ENCODE measurements at places on chromosomes 2 and 18. TPM values are rescaled to one million over a fixed set of nuclear protein-coding genes. Genes with fewer than 3 reads are reported as not detected.
A peak's percentile ranks its signal among the peaks of the same experiment; 100 is the strongest.

DNA sequence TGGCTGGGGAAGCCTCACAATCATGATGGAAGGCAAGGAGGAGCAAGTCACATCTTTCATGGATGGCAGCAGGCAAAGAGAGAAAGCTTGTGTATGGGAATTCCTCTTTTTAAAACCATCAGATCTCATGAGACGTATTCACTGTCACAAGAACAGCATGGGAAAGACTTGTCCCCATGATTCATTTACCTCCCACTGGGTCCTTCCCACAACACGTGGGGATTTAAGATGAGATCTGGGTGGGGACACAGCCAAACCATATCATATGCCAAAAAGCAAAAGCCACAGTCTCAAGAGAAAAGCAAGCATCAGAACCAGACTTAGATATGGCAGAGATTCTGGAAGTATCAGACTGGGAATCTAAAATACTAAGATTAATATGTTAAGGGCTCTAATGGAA lies 30.0 kb upstream of the SCRN3 start:
- DNase-seq = no peak

DNA sequence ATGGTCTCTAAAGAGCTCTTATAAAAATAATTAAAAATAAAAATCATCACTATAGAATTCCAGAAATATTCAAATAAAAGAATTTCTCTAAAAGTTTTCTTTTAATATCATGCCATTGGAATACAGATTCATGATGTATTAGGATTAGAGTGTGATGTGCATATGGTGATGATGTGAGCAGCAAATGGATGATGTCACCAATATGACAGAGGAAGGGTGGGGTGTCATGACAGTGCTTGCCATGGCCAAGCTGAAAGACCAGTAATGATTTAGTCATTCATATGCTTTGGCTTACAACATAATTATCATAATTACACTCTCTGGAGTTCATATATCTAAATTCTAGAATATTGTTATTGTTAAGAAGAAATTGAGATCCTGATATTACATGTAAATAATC lies 27.4 kb upstream of the TTC32 start:
- DNase-seq = no peak

DNA sequence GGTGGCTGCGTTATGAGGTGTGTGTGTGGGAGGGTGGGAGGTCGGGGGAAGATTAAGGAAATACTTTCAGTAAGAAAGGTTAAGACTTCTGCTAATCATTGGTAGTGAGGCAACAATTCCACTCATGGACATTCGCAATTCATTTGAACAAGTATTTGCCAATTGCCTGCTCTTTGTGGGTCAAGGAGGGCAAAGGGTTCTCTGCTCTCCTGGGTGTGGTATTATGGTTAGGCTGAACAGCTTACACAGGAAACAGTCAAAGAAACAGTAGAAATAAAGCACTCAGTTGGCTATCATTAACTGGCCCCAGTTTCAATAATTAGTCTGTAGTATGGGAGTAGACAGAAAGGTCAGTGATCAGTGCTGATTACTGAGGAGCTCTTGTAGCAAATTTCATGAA lies 357.0 kb upstream of the FANCL start:
- DNase-seq = no peak

GKN2 gene
- not detected for total RNA-seq

DNA sequence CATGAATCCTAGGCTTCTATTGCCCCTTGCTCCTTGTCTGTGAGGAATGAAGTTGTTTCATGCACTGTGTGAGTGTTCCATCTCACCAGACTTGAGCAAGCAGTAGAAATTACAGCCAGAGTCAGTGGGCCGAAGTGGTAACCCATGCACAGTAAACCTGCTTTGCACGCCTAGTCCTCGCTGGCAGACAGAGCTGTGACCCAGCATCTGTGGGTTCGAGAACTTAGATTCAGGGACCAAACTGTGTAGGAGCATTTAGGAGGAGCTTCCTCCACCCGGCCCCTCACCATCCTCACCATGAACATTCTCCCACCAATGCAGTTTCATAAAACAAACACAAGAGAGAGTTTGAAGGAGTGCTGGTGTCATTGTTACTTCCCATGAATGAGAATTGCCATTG lies 21.6 kb upstream of the TEX51 start:
- DNase-seq = no peak

KLHL41 gene
- not detected for total RNA-seq

DNA sequence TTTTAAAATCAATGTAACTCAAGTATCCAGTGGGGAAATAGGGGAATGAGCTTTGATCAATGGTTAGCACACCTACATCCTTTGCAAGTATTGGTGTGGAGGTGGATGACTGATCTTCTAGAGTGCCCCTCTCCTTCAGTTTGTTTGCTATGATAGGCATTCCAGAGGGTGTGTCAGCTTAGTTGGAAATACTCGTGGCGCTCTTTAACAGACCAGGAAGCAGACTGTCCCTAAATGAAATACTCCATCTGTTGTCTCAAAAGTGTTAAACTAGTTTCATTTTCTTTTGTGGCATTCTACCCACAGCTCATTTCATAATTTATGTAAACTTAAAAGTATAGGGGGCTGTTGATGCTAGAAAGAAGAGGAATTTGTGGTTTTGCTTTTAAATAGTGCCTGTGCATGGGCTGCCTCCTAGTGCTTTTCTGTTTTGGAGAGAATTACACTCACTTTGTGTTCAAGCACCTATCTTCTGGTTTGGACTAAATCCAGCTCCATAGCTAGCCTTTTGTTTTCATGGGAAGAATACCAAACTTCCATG lies 66.2 kb downstream of the STAT1 start:
- DNase-seq = no peak

- DNase-seq = no peak
Observed at GRCh38 chr2:67516899-67517530, 119.9 kb downstream of the ETAA1 start.

DNA sequence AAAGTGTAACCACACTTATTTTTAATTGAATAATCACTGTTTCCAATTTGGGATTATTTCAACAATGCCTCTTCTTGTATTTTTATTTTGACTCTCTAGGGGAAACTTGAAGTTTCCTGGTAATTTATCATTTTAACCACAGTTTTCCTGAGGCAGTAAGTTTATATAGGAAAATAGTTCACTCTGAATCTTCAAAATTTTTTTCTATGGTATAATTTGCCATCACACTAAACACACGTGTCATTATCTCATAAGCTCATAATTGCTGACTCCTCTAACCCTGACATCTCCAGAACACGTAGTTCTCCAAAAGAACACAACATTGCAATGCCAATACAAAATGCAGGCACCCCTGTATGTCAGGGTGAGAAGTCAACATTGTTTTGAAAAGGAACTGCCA lies 102.2 kb upstream of the FZD7 start:
- DNase-seq = no peak

TDRD15 gene
- not detected for total RNA-seq

DNA sequence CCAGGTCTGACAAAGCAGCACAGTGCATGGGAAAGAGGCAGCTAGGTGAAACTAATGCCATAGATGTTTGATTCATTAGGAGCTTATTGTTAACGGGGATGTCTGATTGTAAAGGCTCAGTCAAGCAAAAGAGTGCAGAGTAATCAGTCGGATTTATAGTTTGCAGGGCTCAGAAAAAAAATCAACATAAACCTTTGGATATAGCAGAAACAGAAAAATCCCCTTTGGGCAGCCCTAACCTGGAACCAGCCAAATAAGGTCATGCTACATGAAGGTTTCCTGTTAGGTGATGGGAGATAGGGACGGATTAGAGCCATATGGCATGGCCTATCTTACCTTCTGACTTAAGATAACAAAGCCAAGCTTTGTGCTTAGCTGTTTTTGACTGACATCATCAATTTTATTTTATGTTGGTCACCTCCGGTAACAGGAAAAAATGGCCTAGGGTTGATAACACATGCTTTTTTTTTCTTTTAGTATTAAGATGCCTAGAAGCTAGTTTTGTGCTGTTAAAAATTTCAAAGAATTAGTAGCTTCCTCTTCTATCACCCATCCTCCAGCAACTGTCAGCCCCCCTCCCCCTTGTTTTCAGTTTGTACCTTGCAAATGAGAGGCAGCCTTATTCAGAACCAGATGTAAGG lies 60.7 kb upstream of the ZEB2 start:
- DNase-seq = no peak

DNA sequence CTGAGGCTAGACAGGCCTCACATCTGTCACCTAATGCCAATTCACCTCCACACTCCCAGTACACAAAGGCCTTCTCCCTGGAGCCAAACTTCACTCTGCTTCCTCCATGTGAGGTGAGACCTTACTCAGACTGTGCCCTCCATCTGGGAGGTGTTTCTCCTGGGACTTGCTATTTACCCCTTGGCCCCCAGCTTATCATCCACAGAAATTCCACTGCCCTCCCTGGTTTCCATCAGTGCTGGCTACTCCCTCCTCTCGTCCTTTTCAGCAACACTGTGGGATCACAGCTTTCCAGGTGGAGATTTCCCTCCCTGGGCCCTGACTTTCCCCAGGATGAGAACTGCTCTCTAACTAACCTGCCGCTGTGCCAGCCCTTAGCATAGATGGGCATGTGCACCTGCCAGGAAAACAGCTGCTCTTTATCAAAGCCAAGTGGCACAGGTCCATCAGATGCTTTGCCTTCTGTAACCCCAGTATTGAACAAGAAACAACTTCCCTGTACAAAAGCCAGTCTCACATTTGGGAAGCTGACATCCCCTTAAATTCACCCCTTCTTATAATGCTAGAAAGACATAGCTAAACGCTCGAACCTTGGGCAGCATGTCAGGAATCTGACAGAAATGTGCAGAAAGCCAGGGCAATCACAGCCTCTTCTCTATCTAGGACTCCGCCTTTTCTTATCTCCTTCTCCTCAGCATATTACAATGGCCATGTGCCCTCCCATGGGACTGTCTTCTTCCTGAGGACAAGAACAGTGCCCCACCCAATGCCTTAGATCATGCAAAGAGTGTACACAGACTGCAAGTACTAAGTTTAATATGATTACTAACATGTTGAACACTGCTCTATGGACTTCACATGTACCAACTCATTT lies 535.5 kb upstream of the ID2 start:
- no peak for DNase-seq

- DNase-seq = peak; percentile 19
Observed at GRCh38 chr2:98932778-98933343, 3.2 kb downstream of the CRACDL start.

DNA sequence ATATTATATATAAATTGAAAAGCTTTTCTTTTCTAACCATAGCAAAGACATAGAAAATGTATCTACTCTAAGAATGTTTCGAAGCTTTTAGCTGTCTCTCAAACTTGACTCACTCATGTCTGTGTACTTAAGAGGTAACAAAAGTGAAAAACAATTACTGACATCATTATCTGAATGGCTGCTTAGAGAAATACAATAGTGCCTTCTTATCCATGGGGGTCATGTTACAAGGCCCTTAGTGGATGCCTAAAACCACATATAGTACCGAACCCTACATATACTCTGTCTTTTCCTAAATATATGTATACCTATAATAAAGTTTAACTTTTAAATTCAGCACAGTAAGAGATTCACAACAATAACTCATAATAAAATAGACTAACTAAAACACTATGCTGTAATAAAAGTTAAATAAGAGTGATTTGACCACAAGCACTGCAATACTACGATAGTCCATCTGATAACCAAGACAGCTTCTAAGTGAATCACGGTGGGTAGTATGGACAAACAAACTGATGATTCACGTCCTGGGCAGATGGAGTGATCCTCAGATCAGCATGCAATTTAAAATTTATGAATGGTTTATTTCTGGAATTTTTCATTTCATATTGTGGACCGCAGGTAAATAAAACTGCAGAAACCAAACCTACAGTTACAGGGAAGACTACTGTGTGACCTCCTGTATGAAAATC lies 246.2 kb downstream of the XIRP2 start:
- no peak for DNase-seq

GRCh38 chr2:53220969-53221368 lies 546.6 kb upstream of the CHAC2 start:
- no peak for DNase-seq

SLC23A3 gene
- total RNA-seq = not detected

DNA sequence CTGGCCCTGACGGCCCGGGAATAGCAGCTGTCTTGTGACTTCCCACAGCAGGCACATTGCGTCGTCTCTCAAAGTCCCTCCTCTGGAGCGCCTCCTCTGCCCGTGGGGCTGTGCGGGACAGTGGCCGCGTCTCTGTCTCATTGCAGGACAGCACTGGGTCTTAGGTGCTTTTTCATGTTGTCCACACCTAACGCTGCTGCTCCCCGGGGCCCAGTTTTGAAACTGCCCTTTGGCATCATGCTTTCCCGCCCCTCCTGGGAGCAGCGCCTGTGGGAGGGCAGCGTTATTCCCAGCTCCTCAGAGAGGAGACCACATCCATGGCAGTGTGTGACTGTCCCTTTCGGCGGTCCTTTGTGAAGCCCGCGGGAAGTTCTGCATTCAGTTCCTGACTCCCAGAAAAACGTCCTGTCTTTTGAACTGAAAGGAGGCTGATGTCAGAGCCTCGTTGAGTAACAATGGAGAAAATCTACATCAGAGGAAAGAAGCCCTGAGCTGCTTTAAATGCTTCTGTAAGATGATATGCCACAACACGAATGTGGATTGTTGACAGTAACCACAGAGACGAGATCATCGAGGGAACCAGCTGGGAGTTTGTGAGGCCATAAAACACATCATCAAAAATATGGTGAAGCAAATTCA lies 226.0 kb downstream of the FAM210A start:
- DNase-seq = peak; percentile 55

ACADL gene
- not detected for total RNA-seq

GRCh38 chr2:233764264-233764663 lies 4.2 kb downstream of the UGT1A1 start:
- no peak for DNase-seq

DNA sequence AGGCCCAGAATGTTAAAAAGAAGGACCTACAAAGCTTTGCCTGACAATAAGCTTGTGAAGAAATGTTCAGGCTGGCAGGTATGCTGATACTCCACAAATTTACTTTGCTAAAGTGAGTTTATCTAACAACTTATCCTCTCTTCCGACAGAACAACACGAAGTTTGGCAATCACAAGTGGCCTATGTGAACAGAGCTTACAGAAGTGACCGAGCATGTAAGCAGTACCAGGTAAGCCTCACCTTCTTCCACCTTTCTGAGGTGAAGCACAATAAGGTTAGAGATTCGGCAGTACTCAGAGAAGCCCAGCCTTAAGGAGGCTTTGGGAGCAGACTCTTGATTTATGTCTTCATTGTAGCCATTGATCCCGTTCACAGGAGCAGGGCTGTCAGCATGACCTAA lies 9.0 kb upstream of the LCT start:
- DNase-seq = no peak

FBXO36 gene
- 10.2 TPM for total RNA-seq

INHBB gene
- total RNA-seq = 0.07 TPM

DNA sequence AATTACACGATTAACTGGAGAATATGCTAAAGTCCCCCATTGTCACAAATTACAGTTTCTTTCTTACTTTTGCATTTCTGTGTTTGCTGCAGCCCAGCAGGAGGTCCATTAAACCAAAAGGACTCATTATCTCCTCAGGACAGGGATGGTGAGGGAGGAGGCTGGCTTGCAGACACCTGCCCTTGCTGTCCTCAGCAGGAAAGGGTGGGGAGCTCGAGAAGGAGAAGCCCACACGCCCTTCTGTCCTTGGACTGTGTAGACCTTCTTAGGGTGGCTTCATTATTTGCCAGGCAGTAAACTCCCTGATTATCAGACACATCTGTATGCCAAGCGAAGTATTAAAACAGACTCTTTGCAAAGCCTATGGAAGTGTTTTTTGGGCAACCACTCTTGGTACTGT lies 196.0 kb downstream of the LDLRAD4 start:
- DNase-seq = no peak

NEU4 gene
- 0.41 TPM for total RNA-seq

FABP1 gene
- not detected for total RNA-seq

All from H7 (cell line).